ENCODE measurements at places on chromosomes 5 and 9. TPM values are rescaled to one million over a fixed set of nuclear protein-coding genes. Genes with fewer than 3 reads are reported as not detected.

- DNase-seq, result no peak
These were observed 54.9 kb downstream of the DUSP1 start for GRCh38 chr5:172715931-172716682.

DNA sequence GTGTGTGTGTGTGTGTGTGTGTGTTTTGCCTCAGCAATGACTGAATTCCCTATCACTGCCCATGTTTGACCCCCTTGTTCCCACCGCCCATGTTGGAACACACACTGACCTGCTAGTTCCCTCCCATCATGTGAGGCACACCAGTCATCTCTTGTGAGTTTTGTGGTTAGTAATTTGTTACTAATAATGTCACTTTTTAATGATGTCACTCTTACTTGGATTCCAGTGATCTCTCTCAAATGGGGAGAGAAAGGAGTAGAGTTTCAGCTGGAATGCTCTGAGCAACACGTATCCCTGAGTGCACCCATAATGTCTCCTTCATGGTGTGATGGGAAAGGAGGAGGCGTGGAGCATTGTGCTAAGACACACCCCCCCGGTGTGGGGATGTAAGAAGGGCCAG lies 172.6 kb downstream of the SH3GL2 start:
- no peak for DNase-seq

GRCh38 chr5:78649861-78650496 lies 1.4 kb upstream of the LHFPL2 start:
- no peak for DNase-seq

ARL10 gene
- total RNA-seq, result 18.1 TPM
